GM04504 (cell line): ENCODE measurements at places on chromosomes 13 and 19.

DNA sequence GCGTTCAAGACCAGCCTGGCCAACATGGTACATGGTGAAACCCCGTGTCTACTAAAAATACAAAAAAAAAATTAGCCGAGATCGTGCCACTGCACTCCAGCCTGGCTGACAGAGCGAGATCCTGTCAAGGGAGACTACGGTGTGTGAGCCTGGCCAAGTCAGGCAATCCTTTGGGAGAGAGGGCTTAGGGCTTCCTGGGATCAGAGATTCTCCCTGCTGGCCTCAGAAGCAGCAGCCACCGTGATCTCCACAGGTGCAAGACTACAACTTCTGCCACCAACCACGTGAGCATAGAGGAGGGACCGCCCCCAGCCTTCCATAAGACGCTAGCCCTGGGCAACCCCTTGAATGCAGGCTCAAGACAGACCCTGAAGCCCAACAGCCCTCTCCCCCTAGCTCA, 7.6 kb downstream of the MFSD12 start:
- DNase-seq: no peak

- DNase-seq: no peak
Observed at GRCh38 chr13:98938801-98939200, 39.1 kb downstream of the DOCK9 start.

- peak; percentile 40 for DNase-seq
Observed at GRCh38 chr19:6632002-6632621, 37.8 kb downstream of the TNFSF14 start.

DNA sequence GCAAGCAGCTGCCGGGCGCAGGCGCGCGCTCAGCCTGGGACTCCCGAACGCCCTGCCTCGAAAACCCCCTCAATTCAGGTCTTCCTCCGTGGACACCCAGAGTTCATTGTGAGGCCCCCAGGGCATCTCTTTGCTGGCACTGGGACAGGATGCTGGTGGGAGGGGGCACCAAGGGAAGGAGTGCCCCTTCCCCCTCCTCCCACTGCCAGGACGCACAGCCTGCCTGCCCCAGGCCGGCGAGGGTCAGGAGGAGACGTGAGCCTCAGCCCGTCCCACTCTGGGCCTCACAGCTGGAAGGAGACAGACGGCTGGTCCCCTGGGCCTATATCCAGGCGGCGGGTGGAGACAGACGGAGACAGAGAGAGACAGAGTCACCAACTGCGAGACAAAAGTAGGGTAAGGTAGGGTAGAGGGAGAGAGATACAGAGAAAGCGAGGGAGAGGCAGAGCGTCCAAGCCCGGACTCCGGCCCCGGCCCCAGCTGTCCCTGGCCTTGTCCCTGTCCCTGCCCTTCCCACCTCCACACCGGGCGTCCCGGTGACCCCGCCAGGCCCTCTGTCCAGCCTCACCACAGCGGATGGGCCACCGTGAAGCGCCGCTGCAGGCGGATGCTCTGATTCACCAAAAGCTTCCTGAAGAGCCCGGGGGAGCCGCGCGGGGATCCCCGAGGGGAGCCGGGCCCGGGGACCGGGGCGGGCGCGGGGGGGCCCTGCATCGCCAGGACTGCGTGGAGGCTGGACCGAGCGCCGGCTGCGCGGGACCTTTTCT, at the start of gene PDE4C:
Gene PDE4C, minus strand, starts transcription at position 737 of the 767 bp plus-strand sequence. Its CDS starts 23 bp downstream, at position 714.
- no peak for DNase-seq

GRCh38 chr13:94195715-94196114, 283.8 kb downstream of the DCT start:
- DNase-seq: peak; percentile 56

DNA sequence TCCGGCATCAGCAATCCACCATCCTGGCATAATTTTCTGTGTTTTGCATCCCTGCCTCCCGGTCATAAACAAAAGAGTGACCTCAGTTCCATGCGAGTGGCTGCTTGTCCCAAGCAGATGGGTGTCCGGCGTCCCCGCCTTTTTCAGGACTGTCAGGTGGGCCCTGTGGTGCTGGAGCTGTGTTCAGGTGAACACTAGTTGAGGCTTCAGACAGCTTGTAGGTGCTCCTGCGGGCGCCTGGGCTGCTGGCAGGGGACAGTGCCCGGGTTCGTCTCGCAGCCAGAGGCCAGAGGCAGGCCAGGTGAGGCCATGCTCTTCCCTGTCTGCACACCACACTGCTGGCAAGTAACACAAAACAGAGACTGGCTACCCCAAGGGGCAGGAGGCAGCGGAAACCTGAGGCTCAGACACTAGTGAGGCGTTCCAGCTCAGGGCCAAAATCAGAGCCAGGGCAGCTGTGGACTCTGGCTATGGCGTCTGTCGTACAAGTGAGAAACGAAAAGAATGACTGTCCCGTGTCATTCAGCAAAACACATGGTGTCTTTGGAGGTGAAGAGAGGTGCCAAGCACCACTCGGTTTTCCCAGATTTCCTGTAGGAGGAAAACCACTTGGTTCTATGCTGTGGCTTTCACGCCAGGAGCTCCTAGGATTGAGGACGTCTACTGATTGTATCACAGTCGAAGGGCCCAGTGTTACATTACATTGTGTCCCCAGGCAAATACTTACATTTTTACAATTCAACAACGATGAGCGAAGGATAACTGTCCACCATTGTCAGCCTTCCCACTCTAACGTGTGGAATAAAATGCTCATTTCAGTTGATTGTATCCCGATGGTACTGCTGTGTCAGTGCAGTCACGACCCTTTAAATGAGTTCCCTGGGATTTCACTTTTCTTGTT, 104.0 kb downstream of the ATP11A start:
- DNase-seq: no peak

GRCh38 chr19:3132971-3133792, 2.7 kb upstream of the GNA15 start:
- peak; percentile 63 for DNase-seq

GRCh38 chr19:6086068-6086788, 24.1 kb downstream of the RFX2 start:
- DNase-seq: peak; percentile 75

GRCh38 chr13:34862311-34862710, 79.8 kb upstream of the NBEA start:
- DNase-seq: no peak

DNA sequence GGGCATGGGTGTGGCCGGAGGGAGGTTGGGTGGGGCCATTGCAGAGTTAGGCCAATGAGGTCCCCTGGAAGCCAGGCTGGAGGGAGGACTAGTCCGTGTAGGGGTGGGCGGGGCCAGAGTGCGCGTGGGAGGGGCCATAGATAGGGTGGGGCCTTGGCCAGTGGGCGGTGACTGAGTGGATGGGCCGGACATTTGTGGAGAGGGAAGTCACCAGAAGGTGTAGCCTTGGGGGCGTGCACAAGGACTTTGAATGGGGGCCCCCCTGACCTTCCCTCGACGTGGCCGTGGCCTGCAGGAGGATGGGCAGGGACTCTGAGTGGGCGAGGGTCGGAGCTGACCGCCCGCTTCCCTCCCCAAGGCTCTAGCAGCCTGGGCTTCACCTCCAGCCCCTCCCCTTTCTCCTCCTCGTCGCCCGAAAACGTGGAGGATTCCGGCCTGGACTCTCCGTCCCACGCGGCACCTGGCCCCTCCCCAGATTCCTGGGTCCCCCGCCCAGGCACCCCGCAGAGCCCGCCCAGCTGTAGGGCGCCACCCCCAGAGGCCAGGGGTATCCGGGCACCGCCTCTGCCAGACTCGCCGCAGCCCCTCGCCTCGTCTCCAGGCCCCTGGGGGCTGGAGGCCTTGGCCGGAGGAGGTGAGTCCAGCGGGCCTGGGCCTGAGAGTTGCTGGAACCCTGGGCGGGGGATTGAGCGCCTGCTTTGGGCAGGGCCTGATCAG, 16.5 kb upstream of the B3GNT3 start:
- no peak for DNase-seq

DNA sequence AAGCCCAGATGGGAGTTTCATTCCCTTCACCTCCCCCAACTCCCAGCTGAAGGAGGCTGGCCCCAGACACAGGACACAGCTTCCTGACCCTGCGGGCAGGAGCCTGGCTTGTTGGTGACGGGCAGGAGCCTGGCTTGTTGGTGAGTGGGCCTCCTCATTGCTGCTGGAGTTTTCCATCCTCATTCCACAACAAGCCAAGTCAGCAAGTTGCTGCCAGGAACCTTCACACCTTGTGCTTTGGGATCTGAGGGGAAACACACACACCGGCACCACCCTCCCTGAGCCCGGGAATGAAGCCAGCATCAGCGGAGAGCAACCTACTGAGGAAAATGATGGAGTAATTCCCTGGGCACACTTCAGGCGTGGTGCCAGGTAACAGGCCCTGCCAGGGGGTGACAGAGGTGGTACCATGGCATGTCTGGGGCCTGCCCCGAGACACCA, 74.9 kb downstream of the ALOX5AP start:
- no peak for DNase-seq

DNA sequence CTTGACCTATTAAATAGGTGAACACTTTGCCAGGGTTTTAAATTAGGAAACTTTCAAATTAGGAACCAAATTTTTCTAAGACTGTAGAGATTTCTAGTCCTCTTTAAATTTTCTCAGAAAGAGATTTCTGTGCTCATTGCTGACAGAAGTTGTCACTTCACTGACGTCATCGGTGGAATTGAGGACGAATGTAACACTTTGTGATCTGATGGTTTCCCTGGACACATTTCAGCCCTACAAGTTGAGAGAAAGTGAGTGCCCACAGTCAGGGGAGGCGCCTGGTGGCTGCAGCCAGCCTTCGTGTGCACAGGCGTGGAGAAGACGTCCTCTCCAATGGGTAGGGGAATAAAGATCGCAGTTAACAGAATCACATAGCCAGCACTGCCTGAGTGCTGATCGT, 396.5 kb upstream of the TSHZ3 start:
- no peak for DNase-seq

DNA sequence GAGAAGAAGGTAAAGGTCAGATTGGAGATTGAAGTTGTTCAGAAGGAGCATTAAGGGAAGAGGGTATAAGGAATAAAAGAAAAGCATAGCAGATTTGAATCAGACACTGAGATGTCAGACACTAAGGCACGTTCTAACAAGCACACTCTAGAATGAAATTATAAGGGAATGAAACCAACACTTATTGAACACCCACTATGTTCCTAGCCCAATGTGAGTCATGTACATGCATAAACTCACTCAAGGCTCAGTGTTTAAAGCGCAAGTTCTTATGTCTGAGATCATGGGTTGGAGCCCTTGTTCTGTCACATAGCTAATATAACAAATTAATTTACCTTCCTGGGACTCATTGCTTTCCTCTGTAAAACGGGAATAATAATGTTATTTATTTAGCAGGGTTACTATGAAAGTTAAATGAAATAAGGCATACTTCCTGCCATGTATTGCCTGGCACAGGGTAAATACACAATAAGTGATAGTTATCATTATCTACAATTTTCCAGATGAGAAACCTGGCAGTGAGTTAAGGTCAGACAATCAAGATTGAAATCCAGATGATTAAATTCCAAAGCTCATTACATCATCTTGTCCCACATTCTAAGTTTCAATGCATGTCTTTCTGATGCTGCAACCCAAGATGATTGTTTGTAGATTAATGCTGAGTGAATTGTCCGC, 68.3 kb upstream of the DACH1 start:
- DNase-seq: no peak

DNA sequence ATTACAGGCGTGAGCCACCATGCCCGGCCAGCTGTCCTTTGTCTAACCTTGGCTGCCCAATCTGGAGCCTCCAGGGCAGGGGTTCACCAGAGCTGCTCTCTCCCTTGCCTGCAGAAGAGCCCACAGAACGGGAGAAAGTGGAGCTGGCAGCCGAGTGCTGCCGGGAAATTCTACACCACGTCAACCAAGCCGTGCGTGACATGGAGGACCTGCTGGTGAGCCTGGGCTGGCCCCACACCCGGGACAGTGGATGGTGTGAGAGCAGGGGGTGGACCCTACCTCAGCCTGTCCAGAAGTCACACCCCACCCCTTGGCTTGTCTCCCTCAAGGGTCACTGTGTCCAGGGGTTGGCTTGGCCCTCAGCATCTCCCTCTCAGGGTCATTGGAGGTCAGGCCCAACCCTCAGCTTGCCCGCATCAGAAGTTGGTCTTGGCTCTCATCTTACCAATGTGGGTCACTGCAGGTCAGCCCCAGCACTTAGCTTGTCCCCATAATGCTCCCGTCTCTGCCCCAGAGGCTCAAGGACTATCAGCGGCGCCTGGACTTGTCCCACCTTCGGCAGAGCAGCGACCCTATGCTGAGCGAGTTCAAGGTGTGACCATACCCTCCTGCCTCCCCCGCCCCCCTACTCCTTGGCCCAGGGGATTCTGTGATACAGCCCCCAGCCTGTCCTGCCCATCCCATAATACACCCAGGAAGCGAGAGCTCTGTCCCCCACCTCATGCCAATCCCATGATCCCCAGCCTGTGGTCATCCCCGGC, 20.4 kb downstream of the ARHGEF1 start:
- no peak for DNase-seq

- no peak for DNase-seq
Observed at GRCh38 chr13:98311200-98311548, 134.1 kb upstream of the RNF113B start.

DNA sequence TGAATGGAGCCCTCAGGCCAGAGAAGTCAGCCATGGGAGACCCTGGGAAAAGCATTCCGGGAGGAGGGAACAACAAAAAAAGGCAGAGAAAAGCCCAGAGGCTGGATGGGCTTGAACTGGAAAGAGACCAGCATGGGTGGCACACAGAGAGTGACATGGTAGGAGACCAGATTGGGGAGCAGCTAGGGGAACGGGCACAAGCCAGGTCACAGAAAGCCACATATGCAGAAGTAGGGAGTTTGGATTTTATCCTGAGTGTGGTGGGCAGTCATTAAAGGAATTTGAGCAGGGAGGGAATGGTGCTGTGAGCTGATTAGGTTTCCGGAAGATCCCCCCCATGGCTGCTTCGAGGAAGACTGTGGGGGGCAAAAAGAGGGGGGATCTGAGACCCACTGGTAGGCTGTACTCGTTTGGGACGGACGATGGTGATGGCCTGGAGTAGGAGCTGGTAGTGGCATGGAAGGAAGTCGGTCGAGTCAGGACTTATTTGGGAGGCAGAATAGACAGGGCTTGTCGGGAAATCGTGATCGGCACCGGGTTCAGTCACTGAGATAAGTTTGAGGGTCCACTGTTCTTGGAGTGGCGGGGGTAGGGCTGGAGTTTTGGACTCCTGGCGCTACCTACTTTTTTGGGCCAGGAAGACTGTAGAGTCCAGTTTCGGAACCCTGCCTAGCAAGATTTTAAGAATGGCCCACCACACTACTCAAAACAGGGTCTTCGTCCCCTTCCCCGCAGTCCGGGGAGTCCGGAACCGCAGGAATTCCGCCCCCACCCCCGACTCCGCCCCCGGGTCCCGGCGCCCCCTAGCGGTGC, 949 bp downstream of the SERTAD1 start:
- no peak for DNase-seq

- DNase-seq: no peak
Observed at GRCh38 chr19:954672-955494, 29.0 kb downstream of the ARID3A start.

GRCh38 chr19:28427376-28428083, 785.4 kb downstream of the UQCRFS1 start:
- DNase-seq: no peak

DNA sequence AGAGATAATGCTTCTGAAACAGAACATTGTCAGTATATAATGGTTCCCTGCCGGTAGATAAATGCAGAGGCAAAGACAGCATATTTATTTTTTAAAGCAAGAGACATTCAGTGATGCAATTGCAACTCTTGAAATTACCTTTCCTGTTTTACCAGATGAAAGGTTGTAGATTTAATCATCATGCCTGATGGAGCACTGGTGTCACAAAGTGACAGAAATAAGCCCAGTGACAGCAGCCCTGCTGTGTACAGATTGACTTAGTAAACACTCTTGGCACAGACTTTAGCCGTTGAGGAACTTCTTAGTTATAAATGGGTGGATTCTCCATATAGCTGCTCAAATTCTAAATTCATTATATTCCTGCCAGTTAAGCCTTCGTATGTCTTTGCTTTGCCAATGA, 172.5 kb downstream of the ITGBL1 start:
- no peak for DNase-seq
